ENCODE measurements at places on chromosomes 13 and 19.
A peak's percentile ranks its signal among the peaks of the same experiment; 100 is the strongest.

GRCh38 chr19:4149518-4150288 is 3.7 kb upstream of the CREB3L3 start:
- DNase-seq, result no peak

DNA sequence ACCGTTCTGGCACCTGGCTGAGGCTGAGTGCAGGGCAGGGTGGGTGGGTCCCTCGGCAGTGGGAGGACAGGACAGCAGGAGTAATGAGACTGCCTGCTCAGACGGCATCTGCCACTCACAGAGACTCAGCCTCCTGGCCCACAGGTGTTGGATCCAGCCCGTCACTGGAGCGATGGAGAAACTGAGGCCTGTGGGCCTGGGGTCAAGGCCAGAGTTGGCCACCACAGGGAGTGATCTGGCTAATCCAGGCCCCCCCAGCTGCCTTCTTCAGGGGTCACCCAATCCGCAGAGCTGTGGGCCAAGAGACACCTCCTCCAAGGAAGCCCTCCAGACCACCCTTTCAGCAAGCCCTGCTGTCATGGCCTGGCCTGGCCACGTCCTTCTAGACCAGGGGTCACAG is 103.7 kb upstream of the VSTM2B start:
- DNase-seq, result no peak

- DNase-seq, result no peak
Observed at GRCh38 chr19:50327013-50327412, 2.2 kb downstream of the KCNC3 start.

- no peak for DNase-seq
Observed at GRCh38 chr19:19342086-19343015, 21.7 kb downstream of the MAU2 start.

- no peak for DNase-seq
Observed at GRCh38 chr13:32262165-32262564, 53.0 kb downstream of the ZAR1L start.

GRCh38 chr13:69389899-69390298 is 717.7 kb upstream of the ATXN8OS start:
- no peak for DNase-seq

- no peak for DNase-seq
Observed at GRCh38 chr13:41365631-41366030, 54.6 kb downstream of the NAA16 start.

DNA sequence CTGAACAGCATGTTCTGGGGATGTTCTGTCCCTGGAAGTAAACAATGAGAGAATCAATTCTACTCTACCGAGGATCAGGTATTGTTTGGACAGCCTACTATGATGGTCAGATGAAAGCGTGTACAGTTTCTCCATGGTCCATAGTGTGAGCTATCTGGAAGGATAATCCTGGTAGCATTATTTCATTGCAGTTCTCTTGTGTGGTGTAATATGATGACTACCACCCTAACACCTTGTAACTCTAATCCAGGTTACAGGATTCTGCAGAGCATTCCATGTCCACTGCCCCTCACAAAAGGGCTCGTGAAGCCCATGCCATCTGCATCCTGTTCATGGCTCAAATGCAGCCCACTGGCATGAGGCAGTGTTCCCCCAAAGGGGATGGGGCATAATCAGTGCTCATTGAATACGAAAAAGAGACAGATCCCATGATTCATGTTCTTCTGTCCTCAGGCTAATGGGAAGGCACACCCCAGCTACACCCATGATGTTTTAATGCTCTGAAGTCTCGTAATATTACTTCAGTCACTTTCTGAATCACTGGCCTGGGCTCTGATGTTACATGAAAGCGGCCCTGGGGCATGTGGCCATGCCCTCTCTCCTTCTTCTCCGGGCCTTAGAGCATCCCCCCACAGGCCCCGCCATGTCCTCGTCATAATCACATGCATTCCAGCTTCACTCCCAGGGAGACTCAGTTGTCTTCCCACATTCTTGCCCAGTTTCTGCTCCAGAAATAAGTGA is 68.4 kb downstream of the HSPH1 start:
- no peak for DNase-seq

DNA sequence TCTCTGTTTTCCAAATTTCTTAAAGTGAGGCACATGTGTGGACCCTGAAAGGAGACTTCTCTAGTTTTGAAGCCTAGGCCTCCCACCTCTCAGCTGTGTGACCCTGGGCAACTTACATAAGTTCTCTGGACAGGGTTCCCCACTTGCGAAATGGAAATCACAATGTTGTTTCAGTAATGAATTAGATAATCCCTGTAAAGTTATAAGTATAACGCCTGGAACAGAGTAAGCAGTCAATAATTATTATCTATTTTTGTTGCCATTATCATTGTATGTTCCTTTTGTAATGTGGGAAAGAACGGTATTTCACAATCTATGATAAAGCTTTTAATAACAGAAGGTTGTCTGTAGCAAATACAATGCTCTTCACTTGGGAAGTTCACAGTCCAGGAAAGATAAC is 437.3 kb upstream of the ZNF507 start:
- DNase-seq, result no peak

DNA sequence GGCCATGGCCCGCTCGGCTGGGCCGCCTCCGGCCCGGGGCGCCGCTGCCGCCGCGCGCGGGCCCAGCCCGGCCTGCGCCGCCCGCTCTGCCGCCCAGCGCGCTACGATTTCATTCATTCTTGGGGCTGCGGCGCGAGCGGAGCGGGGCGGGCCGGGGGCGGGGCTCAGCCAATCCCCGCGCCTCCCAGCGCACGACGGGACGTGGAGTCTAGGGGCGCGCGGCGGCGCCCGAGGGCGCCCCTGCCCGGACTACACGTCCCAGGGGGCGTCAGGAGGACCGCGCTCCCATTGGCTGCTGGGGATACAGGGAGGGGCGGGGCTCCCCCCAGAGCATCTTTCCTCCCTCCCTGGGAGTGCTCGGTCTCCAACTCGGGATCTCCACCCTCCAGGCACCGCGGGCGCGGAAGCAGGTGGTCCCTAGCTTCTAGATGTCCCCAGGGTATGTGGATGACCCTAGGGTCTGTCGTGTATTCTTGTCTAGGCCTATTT is 5.6 kb upstream of the DPF1 start:
- DNase-seq, result peak; percentile 71

DNA sequence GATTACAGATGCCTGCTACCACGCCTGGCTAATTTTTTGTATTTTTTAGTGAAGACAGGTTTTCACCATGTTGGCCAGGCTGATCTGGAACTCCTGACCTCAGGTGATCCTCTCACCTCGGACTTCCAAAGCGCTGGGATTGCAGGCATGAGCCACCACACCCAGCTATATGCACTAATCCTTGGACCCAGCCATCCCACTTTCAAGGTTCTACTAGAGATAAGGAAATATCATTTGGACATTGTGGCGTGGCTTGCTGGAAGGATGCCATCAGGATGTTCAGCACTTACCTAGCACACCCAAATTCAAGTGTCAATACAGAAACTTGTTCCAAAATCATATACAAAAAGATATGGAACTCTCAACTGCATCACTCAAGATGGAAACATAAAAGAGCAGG is 136.4 kb downstream of the ABCC4 start:
- DNase-seq, result no peak

- DNase-seq, result no peak
Observed at GRCh38 chr13:112900691-112901091, 68.3 kb upstream of the MCF2L start.

DNA sequence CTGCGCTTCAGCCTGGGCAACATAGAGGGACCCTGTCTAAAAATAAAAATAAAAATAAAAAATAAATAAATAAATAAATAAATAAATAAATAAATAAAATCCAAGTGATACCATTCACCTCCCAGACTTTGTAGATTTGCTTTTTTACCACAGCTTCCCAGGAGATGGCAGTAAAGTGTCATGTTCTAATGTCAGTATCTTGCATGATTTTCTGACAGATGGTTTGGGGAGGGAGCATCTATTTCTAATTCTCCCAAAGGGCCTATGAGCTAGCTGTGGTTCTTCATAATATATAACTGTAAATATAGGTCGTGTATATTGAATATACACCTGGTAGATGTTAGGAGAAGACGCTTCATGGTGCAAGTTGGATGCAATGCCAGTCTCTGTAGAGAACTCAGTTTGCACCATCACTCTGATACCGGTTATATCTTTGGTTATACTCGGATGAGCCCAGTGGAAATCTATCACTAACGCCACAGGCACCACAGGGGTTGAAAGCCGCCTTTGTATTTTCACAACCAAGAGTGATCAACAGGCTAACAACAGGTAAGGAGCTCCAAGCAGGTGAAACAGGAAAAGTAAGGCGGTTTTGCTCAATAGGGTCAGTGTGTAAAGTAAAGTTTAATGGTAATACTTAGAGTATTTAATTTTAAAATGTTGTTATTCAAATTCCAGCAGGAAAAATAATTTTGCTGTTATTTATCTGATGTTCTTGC is 13.9 kb downstream of the APLP1 start:
- peak; percentile 45 for DNase-seq

DNA sequence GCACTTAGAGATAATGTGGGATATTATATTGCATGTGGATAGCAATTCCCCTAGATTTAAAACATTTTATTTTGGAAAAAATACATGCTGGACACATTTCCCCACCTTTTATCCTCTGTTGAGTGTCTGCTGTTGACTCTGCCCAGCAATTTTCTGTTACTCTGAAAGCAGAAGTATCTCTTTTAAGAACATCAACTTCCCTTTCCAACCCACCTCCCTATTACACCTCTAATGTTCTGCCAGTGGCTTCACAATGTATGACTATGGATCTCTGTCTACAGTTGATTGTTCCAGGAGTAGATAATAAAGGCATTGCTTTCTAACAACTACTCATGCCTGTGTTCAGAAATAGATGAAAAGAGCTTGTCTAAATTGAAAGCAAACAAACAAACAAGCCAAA is 754.8 kb upstream of the SLITRK6 start:
- no peak for DNase-seq

DNA sequence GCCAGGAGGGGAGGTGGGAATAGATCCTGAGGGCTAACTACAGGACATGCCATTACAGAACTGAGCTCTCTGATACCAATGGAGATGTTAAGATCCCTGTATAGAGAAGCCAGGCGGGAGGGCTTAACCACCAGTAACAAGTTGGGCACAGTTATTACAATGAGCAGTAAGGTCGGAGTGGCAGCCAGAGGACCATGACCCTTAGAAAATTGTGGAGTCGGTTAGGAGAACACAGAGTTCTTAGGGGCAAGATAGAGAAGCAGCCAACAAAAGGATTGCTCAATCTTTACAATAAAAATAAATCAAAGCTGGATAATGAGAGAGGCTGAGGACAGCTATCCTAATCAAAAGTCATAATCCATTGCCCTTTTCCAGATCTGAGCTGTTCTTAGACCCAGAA is 10.4 kb downstream of the CPB2 start:
- no peak for DNase-seq

DNA sequence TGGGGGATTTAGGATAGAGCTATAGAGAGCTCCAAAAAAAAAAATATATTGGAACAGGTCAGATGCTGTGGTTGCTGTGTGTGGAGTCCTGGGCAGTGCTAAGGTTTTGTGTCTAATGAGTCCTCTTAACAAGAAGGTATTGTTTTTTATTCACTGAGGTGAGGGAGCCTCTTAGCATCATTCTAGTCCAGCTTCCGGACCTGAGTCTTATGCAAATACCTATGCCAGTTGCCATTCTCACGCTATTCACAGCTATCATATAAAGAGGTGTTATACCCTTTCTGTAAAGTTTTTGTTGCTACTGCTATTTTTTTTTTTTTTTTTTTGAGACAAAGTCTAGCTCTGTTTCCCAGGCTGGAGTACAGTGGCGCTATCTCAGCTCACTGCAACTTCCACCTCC is 1.4 kb downstream of the NLRP2 start:
- DNase-seq, result no peak

DNA sequence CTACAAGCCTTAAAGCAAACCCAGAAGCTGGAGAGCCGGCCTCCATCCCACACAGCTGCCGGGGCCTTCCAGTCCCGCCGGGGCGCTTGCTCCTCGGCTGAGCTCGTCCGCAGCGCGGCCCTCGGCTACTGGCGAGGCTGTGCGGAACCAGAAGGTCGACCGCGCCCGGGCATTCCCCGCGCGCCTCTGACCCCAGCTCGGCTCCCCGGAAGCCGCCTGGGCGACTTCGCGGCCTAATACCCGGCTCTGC is 863 bp downstream of the ANKRD10 start:
- DNase-seq, result no peak

- no peak for DNase-seq
Observed at GRCh38 chr13:108525827-108526226, 103.6 kb upstream of the MYO16 start.

DNA sequence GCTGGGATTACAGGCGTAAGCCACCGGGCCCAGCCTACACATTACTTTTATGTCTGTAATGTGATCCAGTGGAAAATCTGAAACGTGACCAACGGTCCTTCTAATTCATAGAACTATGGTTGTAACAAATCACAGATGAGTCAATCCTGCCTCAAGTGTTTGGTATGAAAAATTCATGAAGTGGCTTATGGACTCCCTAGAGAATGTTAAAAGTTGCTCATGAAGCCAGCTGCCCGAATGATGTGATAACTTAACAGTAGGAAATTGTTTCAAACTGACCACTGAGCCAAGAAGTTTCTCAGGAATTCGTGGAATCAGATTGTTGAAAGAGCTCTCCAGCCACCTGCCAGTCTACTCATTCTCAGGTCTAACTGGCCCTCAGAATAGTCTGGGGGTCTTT is 59.4 kb upstream of the FARP1 start:
- DNase-seq, result no peak

DNA sequence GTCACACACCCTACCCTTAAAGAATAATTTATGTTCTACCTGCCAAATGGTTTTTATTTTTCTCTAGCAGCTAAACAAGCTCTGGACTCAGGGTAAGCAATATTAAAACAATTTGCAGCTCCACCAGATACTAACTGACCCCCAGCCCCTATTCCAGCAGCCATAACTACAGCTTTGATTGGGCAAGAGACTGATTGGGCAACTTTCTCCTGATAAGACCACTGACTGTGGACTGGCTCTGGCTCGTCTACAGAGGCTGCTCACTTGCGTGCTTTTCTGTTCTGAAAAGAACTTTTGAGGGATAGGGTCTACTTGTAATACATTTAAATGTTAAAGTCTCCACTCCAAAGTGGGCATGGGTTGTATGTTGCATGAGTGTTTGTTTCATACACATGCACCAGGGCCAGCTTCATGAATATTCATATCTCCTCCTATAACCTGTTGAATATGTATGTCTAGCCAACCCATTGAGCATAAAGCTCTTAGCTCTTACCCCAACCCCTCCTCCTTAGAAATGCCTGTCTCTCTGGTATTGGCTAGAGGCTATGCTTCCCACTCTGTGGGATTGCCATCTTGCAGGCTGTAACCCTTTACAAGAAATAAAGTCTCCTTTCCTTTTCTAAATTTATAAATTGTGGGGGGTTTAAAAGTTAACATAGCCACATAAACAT is 19.9 kb downstream of the OR7A5 start:
- DNase-seq, result no peak

GRCh38 chr13:50678464-50679162 is 164.9 kb downstream of the DLEU7 start:
- no peak for DNase-seq

DNA sequence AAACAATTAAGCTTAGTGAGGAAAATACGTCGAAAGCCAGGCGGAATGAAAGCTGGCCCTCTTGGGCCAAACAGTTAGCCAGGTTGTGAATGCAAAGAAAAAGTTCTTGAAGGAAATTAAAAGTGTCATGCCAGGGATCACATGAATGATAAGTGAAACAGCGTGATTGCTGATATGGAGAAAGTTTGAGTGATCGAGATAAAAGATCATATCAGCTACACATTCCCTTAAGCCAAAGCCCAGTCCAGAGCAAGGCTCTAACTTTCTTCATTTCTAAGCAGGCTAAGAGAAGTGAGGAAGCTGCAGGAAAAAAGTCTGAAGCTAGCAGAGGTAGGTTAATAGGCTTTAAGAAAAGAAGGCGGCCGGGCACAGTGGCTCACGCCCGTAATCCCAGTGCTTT is 254.0 kb downstream of the EFNB2 start:
- DNase-seq, result no peak
